ENCODE measurements at places on chromosomes 7 and 10.

DNA sequence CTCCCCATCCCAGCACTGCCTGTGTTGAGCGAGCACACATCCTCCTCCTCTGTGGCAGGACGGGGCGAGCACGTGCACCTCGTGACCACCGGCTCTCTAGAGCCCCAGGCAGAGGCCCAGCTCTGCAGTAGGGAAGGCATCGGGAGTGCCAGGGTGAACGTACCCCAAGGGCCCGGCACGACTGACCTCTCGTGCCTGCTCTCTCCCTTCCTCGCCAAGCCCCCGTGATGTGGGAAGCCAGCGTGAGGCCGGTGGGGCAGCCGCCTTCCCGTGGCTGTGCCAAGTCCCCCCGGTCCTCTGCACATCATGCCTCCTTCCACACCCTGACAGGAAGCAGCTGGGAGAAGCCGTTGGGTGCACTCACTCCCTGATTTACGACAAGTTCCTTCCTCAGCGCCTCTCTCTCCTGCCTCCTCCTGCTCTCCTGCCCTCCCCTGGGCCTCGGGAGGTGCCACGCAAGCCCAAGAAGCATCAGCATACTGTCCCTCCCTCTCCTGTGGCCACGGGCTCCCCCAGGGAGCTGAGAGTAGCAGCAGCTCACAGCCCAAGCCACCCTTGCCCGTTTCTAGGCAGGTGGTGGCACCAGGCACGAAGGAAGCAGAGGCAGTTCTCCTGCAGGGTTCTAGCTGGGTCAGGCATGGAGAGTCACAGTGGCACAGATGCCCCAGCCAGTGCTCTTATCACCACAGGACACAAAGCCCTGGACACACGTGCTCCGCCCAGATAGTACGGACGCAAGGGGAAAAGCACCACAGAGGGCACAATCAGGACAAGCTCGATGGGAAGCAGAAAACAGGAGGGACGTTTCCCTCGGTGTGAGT lies 47.0 kb downstream of the AMZ1 start:
- DNase-seq: peak; percentile 97

DNA sequence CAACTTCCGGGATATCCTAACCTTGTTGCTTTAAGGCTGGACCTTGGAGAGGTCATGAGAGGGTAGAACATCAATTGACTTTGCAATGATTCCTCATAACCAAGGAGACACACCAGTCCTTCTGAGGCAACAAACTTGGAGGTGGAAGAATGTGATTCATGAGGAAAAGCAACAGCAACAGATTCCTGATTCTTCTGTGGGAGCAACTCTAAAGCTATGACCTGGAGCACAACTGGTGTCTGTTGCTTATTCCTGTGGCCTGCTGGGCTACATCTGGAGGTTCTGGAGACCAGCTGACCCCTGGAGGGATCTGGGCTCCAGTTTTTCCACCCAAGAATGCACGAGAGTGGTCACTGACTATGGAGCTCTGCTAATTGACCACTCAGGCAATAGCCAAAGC lies 116.6 kb downstream of the CREB5 start:
- DNase-seq: no peak

DNA sequence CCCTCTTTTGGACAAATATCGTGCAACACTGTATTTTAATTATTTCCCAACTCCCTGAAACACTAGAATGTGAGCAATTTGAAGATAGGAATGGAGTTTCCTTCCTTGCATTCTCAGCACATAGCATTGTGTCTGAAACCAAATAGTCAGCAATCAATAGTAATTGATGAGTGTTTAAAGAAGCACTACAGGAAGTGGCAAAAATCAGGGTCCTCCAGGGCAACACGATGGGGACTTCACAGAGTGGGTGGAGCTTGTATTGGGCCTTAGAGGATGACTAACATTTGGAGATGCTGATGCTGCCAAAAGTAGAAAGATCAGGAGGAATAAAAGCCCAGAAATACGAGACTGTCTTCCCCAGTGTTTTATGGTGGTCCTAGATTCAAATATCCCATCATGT lies 94.9 kb downstream of the NPSR1 start:
- DNase-seq: no peak

DNA sequence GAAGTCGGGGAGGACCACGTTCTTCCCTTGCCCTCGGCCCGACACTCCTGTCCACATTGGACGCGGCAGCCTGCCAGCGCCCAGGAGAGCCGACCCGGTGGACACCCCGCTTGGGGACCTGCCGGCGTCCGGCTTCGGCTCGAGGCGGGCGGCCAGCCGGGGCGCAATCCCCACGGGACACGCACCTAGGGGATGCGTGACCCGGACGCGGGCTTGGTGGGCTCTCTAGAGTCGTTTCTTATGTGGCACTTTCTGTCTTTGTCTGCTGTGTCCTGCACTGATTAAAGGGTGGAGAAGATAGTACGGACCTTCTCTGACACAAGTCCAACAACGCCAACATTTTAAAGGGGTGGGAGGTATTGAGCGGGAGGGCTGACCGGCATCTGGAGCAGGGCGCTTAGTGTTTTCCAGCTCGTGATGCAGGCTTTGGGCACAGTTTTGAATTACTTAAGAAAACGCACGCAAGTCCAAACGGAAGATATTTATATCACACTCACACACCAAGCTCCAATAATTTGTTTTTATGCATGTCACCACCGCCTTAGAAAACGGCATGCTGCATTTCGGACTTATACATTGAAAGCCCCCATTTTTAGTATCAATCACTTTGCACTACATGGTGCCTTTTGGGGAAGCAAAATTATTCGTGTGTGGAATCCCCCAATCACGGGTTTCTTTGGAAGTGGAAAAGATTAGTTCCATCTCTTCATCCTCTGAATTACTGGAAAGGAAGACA lies 3.9 kb upstream of the SPAG6 start:
- DNase-seq: peak; percentile 43

- DNase-seq: no peak
Measured at GRCh38 chr7:140902303-140902953, 22.3 kb downstream of the BRAF start.

GRCh38 chr10:35372329-35372728 lies 36.0 kb downstream of the CCNY start:
- peak; percentile 57 for DNase-seq

DNA sequence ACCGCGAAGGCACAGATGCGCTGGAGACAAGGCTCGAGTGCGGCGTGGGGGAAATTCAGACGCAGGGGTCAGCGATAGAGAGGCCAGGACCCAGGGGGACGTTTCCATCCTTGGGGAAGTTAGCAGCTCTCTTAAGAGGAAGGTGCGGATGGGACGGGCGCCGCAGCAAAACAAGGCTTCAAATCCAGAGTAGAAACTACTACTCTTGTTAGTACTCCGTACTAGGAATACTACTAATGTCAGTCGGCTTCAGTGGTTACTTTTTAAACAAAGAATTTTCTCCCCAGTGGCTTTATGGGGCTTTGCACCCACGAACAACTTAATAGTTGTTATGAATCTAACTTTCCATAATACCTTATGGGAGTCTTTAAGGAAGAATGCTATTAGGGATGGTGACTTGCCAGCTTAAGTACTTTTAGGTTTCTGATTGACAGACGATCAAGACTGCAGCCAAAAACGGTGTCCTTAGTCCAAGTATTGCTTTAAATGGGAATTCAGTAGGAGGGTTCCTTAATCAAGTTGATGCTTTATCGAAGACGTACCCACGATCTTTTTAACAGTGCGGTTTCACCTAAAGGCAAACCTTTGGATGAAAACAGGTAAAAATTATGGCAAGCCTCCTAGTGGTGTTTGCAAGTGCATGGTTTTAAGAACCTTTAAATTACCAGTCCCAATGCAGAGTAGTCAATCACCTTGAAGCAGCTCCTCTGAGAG lies 812 bp upstream of the IDE start:
- peak; percentile 70 for DNase-seq

- DNase-seq: no peak
Measured at GRCh38 chr10:75598998-75599397, 167.6 kb downstream of the LRMDA start.

DNA sequence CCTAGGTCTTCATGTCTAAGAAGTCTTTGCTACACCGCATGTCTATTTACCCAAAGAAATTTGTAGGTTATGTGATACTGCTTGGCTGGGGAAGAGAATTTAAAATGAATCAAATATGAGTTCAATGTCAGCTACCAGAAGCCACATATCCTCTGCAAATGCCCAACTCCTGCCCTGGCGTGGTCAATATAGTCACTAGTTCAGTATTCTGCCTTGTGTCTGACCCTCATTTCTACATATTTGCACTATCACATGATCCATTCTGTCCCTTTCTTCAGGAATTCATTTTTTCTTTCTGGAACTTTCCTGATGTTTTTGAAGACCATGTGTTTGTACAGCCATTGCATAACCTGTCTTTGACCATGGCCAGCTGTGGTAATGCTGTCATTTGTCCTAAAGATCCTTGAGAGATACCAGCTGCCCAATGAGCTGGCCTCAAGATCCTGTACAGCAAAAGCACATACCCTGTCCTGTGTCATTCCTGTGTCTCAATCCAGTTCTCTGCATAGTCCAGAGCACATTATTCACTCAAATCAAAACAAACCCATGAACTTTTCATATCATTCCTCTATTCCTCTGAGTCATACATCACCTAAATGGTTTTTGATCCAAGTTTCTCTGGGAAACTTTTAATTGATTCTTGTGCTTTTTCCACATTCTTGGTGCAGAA lies 524.5 kb downstream of the PARD3 start:
- no peak for DNase-seq

Data from hematopoietic multipotent progenitor cell treated with erythropoietin and hydrocortisone succinate and interleukin-3 and kit ligand, for 6 days (in vitro differentiated cells).